Stimulated activated CD4-positive, alpha-beta T cell treated with anti-CD3 and anti-CD28 coated beads, Interleukin-4, amount 100 ng/mL, for 24 hours (primary cell): ENCODE measurements at places on chromosomes 12 and 14.

DNA sequence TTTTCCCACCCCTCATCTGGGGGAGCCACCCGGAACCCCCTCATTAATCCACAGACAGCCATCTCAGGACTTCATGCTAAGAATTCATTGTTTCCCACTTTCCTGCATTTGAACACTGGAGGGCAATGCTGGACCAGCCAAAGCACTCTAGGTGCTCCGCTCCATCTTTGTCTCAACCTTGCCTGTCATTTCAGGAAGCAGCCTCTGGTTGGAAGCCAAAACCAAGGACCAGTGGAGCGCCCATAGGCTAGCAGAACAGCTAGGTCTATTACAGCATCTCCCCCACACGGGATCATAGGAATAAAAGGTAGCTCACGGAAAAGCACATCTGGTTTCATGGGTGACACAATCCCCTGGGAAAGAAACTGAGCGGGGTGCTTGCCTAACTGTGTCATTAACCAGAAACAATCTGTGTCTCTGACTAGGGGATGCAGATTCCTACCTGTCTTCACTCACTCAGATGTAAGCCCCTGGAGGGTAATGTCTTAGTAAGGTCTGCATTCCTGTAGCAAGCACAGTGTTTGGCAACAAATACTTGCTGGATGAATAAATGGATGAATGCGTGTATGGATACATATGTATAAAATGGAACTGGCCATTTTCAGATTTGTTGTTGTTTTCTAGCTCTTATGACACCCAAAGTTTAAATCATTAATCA, 197.0 kb downstream of the DAD1 start:
- no peak for DNase-seq

DNA sequence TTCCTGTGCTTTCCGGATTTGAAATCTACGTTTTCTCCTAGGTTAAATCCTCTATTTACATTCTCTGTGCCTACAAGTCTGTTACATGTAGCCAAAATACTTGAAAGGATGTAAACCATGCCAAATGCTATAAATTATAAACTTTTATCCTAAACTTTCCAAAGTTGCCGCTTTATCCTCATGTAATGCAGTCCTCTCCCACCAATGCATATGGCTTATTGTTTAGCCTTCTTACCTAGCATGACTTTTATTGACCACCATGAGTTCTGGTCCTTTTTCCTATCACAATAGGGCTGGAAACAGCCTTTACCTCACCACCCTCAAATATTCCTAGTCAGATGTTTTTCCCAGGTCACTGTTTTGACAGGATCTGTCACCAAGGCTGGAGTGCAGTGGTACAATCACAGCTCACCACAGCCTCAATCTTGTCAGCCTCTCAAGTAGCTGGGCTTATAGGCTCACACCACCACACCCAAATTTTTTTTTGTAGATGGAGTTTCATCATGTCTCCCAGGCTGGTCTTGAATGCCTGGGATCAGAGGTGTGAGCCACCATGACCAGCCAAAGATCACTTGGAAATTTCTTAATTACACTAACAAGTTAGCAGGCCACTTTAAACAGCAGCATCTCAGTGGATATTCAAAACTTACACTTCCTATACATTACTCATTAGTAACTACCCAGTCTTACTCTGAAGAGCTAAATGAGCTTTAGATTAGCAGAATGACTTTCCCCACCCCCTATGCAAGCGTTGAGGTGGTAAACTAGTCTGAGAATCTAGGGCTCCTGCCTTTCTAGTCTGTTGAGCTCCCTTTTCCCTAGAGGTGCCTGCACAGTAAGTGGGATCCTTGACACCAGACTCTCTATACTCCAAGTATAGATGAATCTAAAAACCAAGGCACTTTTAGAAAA, 4.1 kb downstream of the TUBA1B start:
- DNase-seq = no peak

DNA sequence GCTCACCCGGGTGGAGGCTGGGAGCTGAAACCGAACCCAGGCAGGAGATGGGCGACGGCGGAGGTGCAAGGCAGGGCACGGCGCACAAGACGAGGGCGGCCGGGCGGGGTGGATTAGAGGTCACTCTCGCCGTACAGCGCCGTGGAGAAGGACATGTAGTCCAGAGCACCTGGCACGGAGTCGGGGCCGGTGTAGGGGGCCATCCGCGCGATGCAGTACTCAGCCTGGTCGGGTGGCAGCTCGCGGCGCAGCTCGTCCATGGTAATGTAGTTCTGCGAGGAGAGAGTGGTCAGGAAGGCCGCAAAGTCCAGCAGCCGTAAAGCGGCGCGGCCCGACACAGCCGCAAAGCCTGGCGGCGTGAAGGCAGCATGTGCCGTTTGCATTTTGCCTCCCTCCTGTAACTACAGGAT, 81.9 kb upstream of the ZFP36L1 start:
- DNase-seq = no peak

GRCh38 chr14:92352158-92352985, 29.4 kb downstream of the SLC24A4 start:
- peak; percentile 28 for DNase-seq

GRCh38 chr14:100786576-100787219, 39.2 kb upstream of the MEG3 start:
- DNase-seq = no peak

GRCh38 chr14:22549981-22550673, 38.9 kb downstream of the DAD1 start:
- DNase-seq = peak; percentile 84

GRCh38 chr12:106107566-106107965, 31.2 kb downstream of the NUAK1 start:
- no peak for DNase-seq

- DNase-seq = peak; percentile 91
Observed at GRCh38 chr12:124939421-124940142, 25.1 kb upstream of the UBC start.

GRCh38 chr12:31887109-31887811, 72.0 kb upstream of the RESF1 start:
- no peak for DNase-seq

DNA sequence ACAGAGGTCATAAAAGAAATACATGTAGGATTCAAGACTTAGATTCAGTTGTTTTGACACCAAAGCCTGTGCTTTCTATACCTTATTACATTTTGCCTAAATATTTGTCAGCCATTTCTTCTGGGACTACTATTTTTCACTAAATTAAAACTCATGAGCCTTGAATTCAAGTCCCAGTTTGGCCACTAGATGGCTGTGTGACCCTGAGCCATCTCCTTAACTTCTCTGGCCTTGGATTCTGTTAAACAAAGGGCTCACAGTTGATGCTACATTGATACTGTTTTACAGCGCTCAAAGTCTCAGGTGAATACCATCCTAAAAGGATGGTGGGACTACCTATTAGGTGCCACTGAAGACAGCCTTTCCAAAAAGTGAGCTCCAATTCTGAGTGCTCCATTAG, 39.6 kb upstream of the CCDC198 start:
- DNase-seq = no peak

DNA sequence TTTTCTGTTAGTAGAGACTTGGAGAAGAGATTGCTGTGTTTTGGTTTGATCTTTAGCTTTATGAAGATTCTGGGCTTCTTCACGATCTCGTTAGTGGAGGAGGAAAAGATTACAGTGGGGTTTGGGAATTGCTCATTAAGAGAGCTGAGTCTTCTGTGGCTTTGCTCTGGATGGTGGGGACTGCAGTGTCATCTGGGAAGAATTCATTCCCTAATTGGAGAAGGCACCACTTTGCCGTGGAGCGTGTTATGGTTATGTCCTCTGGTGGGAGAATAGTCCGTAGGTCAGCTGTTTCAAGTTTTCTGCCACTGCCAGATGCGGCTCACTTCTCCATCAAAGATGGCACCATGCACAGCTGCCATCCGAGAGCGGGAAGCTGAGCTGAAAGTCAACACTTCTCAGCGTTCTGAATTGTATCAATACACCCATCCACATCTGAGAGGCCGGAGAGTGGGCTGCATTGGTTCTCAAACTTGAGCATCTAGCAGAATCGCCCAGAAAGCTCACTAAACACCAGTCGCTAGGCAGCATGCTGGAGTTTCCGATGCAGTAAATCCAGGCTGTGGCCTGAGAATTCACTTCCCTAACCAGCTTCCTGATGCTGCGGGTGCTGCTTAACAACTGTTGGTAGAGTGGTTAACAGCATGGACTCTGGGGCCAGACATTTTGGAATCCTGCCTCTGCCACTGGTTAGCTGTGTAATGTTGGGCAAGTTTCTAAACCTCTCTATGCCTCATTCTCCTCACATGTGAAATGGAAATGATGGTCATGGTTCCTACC, 117.8 kb downstream of the PLXNC1 start:
- DNase-seq = no peak

GRCh38 chr12:98090731-98091130, 424.7 kb upstream of the TMPO start:
- no peak for DNase-seq

DNA sequence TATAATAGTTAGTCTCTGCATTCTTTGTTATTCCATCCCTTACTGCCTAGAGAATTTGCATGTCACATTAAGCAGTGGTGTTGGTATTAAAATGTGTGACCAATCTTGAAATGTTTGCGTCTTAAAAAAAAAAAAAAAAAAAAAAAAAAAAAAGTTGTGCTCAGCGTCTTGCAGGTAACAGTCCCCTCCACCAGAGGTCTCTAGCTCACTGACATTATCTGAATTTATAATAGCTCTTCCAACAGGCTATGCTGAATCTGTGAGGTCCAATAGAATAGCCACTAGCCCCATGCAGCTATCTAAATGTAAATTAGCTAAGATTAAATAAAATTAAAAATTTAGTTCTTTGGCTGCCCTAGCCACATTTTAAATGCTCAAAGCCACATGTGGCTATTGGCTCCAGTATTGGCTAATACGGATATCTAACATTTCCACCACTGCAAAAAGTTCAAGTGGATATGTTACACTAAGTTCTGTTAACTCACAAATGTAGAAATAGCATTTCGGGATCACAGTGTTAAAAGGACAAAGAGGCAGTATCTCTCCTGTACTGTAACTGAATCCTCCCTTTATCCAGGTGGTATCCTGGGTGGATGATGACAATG, 28.7 kb downstream of the NKX2-8 start:
- DNase-seq = no peak

GRCh38 chr12:124170760-124171159, 124.1 kb upstream of the RFLNA start:
- no peak for DNase-seq

- DNase-seq = no peak
Observed at GRCh38 chr12:80747800-80748199, 31.1 kb downstream of the MYF5 start.

GRCh38 chr14:90991690-90992443, 68.6 kb downstream of the RPS6KA5 start:
- DNase-seq = no peak

DNA sequence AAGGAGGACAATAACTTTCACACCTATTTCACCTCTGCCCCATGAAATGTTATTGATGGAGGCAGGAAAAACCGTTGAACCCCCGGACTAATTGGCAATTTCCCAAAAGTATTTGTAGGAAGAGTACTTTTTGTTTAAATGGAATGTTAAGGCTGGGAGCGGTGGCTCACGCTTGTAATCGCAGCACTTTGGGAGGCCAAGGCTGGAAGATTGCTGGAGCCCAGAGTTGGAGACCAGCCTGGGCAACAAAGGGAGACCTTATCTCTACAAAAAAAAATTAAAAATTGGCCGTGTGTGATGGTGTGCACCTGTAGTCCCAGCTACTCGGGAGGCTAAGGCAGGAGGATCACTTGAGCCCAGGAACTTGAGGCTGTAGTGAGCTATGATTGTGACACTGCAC, 26.0 kb upstream of the SPTLC2 start:
- DNase-seq = no peak

DNA sequence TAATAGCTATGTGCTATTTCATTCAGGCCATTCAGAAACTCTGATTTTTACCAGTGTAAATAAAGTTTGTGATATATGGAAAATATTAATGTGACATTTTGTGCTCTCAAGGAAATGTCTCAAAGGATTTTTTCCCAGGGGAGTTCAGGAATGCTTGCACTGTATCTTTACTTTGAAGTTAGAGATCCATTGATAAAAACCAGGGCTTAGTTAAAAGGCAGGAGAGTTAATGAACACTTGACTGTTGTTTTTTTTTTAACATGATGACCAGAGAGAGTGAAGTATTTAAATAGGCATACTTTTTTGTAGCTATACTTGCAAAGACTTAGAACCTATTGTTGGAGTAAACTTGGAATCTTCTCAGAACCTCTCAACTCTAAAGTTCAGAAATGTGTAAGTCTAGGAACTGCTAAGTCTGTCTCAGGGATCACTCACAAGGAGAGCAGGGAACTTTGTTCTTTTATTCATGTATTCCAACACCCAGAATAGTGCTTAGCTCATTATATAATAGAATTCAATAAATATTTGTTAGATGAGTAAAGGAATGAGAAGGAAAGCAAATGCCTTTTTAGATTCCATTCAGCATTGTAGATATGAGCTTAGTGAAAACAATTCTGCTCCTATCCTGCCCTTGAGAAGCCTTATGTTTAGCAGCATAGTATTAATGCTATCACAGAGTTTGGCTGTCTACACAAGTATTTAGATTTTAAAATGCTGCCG, 117.5 kb downstream of the DAAM1 start:
- no peak for DNase-seq

- DNase-seq = no peak
Observed at GRCh38 chr12:120126635-120127005, 10.1 kb upstream of the RAB35 start.

- DNase-seq = no peak
Observed at GRCh38 chr12:30166006-30166795, 382.5 kb upstream of the TMTC1 start.

GRCh38 chr12:124441443-124442194, 125.8 kb downstream of the NCOR2 start:
- DNase-seq = no peak

DNA sequence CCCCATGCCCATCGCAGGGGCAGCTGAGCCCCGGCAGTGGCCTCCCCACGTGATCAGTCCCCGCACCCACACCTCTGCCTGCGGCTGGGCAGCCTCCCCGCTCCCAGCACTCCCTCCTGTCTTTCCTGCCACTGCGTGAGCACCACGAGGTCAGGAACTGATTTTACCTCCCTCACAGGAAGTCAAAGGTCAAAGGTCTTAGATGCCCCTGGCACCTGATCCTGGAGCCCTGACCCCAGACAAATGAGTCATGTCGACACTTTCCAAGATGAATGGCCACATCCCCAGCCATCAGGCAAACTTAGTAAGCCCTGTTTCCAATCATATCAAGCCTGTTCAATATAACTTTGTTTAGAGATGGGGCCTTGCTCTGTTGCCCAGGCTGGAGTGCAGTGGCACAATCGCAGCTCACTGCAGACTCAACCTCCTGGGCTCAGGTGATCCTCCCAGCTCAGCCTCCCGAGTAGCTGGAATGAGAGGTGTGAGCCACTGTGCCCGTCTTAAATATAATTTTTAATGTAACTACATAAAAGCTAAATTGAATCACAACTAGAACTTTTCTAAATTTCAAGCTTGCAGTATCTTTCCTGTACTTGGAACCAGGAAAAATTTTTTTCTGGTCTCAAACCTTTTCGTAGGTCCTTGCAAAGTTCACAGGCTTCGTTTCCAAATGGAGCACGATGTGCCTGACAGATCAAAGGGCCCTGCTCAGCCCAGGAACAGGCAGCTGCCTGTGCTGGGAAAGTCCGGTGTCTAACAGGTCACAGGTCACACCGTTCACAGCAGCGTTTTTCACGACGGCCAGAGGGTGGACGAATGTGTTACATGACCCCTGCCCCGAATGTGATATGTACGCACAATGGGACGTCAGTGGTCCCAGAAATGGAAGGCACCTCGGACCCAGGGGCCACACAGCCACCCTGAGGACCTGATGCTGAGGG, 1.9 kb downstream of the LRCOL1 start:
- no peak for DNase-seq

- DNase-seq = no peak
Observed at GRCh38 chr12:124240493-124240892, 54.4 kb upstream of the RFLNA start.
